ENCODE measurements at places on chromosomes 7 and 10. TPM values are rescaled to one million over a fixed set of nuclear protein-coding genes. Genes with fewer than 3 reads are reported as not detected.

DNA sequence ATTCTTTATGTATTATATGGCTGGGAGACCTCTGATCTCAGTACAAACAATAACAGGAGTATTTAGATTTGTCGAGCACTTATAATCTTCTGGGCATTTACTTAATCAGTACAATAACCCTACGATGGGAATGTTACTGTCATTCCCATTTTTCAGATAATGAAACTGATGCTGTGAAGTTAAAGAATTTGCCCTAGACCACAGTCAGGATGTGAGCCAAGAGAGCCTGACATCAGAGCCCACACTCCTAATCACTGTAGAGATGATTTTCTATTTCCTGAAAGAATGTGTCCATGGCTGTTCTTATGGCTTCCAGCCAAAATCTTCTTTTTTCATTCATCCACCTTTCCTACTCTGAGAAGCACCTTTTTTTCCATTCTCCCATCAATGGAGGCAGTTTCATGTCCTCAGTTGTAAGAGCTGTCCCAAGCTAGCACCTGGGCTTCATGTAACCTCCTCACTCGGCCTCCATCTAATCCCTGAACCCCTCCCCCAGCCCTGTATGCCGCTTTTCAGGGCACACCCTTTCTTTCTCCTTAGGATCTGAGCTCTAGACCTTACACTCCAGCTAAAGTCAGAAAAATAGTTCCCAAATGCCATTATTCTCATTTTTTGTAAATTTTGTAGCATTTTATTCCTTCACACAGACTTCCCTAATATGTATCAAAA lies 12.2 kb upstream of the CAV1 start:
- DNase-seq, result no peak

GRCh38 chr7:80127412-80128160 lies 7.0 kb upstream of the GNAI1 start:
- DNase-seq, result no peak

- no peak for DNase-seq
These were observed 330.2 kb downstream of the GLRX3 start for GRCh38 chr10:130466271-130466997.

DNA sequence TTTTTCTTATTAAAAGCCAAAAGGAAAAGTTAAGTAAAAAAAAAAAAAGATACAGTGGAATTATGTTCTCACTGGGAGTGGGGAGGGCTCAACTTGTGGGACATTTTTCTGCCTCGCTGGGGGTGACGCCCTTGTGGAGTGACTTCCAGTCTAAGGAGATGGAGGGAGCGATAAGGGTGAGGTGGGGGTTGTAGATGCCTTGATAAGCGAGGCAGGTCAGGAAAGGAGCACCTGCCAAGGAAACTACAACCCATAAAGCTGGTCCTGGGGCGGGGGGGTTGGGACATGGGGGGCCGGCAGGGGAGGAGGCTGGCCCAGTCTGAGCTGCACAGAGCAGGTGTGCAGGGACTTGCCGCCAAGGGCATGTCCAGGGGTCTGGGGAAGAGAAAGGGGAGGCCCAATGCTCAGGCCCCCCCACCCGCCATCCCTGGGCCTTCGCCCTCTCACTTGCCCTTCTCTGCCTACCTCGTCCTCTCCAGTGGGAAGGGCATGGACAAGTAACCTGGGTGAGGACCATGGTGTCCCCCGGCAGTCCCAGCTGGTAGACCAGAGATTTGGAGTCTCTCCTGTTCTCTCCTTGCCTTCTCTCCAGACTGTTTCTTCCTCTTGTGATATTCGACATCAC lies 2.5 kb upstream of the TRPV5 start:
- DNase-seq, result no peak

- DNase-seq, result no peak
These were observed 7.8 kb downstream of the WIPI2 start for GRCh38 chr7:5197811-5198210.

Gene KLF14
- total RNA-seq, result not detected

DNA sequence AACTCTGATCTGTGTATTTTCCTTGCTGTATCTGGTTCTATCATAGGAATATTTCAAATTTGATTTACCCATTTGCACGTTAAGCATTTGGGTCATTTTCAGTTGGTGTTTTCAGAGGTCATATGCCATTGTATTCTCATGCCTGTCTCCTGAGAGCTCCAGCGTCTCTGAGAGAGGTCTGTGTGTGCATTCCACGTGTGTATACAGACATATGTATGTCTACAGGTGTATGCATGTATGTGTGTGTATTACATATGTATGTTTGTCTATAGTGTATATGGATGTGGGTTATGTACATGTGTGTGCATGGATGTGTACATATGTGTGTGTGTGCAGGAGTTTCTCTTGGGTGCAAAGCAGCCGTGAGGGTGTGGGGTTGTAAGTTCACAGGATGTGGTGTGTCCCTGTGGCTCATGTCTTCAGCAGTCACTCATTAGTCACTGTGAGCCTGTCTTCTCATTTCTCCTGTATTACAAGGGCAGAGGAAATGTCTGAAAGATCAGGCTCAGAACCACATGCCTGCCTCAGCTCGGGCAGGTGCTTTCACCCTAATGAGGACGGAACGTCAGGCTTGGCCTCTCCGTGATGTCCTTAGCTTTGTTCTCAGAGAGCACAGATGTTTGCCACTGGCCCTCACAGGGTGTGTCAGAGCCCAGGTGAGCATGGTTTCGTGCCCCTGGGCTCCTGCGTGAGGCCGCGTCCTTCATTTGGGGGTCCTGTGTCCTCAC lies 101.6 kb downstream of the NKX6-2 start:
- DNase-seq, result no peak

DNA sequence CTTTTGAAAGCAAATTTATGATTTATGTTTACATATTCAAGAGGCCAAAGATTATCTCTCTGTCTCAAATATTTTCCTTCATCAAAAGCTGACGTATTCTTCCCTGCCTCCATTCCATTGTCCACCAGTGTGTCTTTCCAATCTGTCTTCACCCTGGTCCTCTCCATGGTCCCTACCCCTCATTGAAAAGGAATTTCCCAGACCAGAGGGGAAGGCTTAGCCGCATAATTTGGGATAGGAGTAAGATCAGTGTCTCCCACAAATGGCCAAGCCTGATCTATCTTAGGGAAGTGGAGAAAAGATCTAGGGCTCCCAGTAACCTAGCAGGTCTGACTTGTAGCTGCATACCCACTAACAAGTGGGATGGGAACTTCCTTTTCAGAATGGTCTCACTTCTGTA lies 46.3 kb upstream of the ZNF800 start:
- DNase-seq, result no peak

- no peak for DNase-seq
These were observed 1027.7 kb downstream of the LRMDA start for GRCh38 chr10:76459016-76459730.

GRCh38 chr10:129131457-129132132 lies 335.4 kb upstream of the MGMT start:
- DNase-seq, result no peak

Data from hematopoietic multipotent progenitor cell (in vitro differentiated cells).